ENCODE measurements at places on chromosomes 12 and 14.

GRCh38 chr12:121033625-121034349 lies 5.3 kb downstream of the OASL start:
- no peak for DNase-seq

DNA sequence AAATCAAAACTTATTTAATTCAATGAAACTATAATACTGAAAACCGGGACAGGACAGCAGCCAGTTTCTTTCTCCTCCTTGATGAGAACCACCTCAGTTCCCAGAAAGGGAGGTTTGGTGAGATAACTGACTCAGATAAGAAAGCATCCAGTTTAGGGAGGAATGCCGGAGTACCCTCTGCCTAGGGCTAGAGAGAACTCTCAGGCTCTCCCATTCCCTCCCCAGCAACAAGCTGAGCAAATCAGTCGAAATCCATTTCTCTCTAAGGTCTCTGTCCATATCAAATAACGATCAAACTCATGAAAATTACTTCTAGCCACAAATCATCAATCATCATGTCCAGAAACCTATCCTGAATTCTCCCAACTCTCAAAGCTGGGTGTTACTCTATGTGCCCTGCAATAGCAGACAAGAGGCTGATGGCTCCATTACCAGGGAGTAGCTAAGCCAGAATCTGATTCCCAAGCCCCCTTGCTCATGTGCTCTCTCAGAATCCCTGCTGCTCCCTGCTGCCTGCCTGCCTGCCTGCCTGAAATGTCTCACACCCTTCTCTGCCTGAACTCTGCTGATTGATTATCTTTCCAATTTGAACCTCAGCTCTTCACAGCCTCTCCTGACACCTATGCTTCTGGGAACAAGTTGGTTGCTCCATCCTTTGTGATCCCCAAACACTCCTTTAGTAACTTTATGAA lies 49.4 kb downstream of the SLC25A47 start:
- no peak for DNase-seq

- DNase-seq = peak; percentile 38
Observed at GRCh38 chr12:123973552-123974341, 732 bp downstream of the ZNF664 start.

- DNase-seq = no peak
Observed at GRCh38 chr14:58243790-58244555, 670 bp upstream of the PSMA3 start.

GRCh38 chr14:58797010-58797429 lies 159.3 kb downstream of the DACT1 start:
- DNase-seq = no peak

- no peak for DNase-seq
Observed at GRCh38 chr12:27542628-27543027, 18.6 kb downstream of the PPFIBP1 start.

DNA sequence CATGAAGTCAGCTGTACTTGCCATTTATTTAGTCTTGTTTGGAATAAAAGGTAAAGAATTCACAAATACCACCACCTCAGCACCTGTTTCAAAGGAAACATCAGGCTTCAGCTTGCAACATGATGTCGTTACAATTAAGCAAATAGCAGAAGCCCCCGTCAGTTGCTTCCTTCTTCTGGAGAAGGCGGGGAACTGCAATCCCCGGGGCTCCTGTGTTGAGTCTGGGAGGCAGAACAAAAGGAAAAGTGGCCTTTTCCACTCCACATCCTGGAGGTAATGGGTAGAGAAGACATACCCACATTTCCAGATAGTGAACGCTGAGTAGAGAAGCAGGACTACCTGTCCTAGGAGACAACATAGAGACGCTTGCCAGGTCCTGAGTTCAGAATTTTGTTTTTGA lies 92.8 kb downstream of the DNAH10 start:
- DNase-seq = no peak

GRCh38 chr12:39351153-39351552 lies 91.8 kb downstream of the KIF21A start:
- no peak for DNase-seq

- DNase-seq = no peak
Observed at GRCh38 chr12:93380480-93381121, 2.9 kb downstream of the NUDT4 start.

DNA sequence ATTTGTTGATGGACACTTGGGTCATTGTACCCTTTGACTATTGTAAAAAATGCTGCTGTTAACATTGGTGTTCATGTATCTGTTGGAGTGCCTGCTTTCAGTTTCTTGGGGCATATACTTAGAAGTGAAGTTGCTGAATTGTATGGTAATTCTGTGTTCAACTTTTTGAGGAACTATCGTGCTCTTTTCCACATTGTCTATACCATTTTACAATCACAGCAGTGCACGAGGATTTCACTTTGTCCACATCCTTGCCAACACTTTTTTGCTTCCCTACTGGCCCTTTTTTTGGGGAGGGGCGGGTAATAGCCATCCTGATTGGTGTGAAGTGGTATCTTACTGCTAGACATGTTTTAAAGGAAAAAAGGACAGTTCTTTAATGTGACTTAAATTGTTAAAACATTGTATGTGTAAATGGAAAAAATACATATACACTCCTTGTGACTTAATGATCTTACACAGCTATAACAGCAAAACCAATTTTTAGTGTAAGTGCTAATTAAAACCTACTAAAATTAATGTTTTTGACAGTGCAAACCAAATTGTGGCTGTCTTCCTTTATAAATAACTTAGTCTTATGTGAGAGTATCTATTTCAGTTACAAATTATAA lies 52.7 kb downstream of the WNK1 start:
- no peak for DNase-seq

GRCh38 chr12:122076743-122077495 lies 1.6 kb upstream of the MLXIP start:
- no peak for DNase-seq

- DNase-seq = no peak
Observed at GRCh38 chr12:12392413-12392812, 35.5 kb downstream of the BORCS5 start.

- no peak for DNase-seq
Observed at GRCh38 chr14:55070981-55071411, 19.5 kb downstream of the MAPK1IP1L start.

GRCh38 chr12:85877459-85877858 lies 3.4 kb downstream of the NTS start:
- no peak for DNase-seq

GRCh38 chr12:2800046-2800570 lies 5.3 kb downstream of the FKBP4 start:
- DNase-seq = no peak

DNA sequence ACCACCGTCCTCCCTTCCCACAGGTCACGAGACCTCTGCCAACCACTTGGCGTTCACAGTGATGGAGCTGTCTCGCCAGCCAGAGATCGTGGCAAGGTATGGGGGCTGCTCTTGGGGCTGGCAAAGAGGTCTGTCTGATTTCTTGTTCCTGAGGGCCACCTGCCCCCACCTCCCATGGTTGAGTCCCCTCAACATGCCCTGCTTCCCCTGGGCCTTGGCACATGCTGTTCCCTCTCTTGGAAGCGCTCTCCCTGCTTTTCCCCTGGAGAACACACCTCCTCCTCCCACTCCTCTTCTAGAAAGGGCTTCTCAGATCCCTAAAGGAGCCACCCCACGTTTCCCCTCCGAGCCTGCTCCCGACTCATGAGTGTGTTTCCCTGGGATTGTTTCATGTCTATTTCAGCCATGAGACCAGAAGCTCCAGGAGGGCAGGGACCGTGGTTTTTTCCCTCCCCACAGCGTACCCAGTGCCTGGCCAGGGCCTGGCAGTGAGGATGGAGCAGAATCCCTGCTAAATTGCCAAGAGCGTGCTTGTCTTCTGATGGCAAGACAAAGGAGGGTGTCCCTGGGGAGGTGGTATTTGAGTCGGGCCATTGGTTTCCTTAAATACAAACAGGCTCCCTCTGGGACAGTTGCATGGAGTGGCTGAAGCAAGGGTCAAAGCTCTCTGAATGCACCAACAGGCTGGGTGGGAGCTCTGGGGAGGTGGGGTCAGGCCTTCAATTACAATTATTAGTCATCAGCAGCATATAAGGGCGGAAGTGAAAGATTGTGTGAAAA lies 34.1 kb downstream of the CYP46A1 start:
- no peak for DNase-seq

DNA sequence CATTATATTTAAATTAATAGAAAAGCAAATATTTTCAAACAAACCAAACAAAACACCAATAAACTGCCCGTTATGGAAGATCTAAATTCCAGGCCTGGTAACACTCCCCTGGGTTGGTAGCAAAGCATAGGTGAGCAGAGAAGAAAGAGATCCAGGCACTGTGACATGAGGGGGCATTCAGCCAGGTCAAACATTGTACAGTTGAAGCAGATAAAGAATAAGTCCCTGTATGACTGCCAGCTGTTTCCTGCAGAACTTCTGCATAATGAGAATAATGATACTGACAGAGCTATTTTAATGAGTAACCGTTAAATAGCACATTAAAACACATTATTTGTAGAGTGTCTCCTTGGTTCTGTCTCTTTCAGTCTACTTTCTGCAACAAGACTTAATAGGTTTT lies 35.4 kb downstream of the SLC38A1 start:
- no peak for DNase-seq

DNA sequence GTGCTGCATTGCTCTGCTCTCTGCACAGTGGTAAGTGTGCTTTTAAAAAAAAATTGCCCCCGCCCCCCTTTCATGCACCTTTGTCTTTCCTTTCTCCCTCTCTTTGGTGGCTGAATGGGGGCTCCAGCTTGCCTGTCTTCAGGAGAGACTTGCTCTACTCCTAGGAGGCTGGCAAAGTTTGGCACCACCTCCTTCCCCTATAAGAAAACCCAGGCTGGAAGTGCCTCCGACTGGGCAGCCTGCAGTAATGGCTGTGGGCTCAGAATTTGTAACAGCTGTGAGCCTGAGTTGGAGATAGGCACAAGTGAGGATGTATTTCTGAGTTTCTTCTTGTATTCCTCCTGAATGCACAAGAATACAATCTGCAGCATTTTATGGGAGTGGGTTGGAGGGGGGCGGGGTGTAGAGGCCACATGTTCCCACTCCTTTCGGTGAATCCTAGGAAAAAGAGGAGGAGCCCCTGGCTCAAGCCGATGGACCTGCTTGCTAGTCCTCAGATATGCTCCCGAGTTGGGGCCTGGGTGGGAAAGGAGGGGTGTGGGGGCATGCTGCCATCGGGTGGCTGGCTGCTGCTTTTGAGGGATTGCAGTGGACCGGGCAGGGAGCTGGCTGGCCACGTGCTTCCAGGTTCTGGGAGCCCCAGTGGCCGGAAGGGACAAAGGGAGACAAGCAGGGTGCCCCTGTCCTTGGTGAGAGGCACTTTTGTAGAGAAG lies 124.3 kb downstream of the TSPAN9 start:
- no peak for DNase-seq

DNA sequence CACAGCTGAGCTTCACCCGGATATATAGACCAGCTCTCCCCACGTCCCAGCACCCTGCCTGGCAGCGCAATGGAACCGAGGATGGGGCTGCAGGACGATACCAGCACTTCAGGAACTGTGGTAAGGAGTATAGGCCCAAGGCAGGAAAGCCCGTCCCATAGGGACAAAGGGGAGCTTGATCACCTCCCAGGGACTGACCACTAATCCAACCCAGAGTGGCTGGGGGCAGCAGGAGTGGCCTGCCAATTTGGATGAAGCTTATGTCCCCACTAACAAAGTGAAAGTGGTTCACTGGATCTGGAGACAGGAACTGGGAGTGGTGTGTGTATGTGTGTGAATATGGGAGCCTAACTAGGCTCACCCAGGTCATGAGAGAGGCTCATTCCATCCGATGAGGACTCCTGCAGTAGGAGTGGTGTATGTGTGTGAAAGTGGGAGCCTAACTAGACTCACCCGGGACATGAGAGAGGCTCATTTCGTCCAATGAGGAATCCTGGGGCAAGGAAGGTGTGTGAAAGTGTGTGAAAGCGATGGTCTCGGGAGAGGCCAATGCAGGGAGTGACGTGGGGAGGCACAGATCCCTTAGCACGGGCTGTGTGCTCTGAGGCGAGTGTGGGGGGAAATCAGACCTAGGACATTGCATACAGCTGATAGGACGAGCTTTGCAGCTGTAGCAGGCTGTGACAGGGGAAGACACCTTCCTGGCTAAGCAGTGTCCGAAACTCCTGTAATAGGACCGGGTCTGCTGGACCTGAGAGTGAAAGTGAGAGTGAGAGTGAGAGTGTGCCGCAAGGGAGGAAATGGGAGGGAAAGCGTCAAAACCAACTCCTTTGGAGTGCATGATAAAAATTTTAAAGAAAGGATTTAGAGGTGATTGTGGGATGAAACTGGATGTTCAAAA lies 25.7 kb downstream of the KLRK1 start:
- peak; percentile 41 for DNase-seq

- no peak for DNase-seq
Observed at GRCh38 chr14:91858536-91859275, 8.6 kb downstream of the TC2N start.

DNA sequence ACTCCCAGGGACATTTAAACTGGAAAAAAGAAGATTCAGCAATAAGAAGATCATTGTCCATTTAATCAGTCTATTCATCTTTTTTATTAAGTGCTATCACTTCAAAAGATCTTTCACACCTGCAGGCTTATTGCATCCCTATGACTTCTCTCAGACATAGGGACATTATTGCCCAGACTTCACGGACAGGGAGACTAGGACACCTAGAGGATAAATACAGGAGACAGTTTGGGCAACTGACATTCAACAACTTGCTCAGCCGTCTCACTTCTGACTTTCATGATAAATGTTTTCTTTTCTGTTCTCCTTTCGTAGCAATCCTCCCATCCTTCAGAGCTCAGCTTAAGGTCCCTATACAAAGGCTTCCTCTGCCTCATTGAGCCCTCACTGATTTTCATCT lies 84.3 kb downstream of the TMEM30B start:
- DNase-seq = no peak

GRCh38 chr12:70255311-70255710 lies 12.1 kb downstream of the CNOT2 start:
- no peak for DNase-seq

DNA sequence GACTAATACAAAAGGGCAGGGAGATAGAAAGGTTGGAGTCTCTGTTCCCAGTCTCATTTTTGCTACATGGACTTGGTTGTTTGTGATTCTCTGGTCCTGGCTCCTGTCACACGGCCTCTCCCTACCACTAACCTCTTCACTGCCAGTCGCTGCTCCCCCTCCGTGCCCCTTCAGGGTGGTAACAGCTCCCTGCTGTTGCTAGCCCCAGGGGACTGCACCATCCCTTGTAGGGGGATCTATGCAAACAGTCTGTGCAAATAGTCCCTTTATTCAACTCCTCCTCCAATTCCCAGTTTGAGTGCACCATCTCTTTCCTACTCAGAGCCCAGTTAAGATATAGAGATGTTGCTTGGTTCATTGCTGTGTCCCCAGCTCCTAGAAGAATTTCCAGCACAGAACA lies 51.1 kb downstream of the CCDC60 start:
- no peak for DNase-seq

- DNase-seq = no peak
Observed at GRCh38 chr14:94354638-94355185, 31.6 kb upstream of the SERPINA6 start.

- DNase-seq = no peak
Observed at GRCh38 chr14:64580467-64580866, 30.7 kb downstream of the PPP1R36 start.

DNA sequence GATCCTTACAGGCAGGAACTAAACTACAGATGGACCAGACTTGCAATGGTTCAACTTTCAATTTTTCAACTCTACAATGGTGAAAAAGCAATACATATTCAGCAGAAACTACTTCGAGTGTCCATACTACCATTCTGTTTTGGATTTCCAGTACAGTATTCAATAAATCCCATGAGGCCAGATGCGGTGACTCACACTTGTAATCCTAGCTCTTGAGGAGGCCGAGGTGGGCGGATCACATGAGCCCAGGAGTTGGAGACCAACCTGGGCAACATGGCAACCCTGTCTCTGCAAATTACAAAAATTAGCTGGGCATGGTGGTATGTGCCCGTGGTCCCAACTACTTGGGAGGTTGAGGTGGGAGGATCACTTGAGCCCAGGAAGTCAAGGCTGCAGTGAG lies 336.1 kb downstream of the MED13L start:
- DNase-seq = no peak

GRCh38 chr12:116594325-116595038 lies 35.3 kb downstream of the MAP1LC3B2 start:
- DNase-seq = no peak

Measured in hypothalamus (tissue), 51 donors.